Activated CD4-positive, alpha-beta memory T cell treated with anti-CD3 and anti-CD28 coated beads, Interleukin-2, amount 10 ng/mL, durations not matched to agents 7 days and 5 days (primary cell): ENCODE measurements at places on chromosomes 1 and 21.

DNA sequence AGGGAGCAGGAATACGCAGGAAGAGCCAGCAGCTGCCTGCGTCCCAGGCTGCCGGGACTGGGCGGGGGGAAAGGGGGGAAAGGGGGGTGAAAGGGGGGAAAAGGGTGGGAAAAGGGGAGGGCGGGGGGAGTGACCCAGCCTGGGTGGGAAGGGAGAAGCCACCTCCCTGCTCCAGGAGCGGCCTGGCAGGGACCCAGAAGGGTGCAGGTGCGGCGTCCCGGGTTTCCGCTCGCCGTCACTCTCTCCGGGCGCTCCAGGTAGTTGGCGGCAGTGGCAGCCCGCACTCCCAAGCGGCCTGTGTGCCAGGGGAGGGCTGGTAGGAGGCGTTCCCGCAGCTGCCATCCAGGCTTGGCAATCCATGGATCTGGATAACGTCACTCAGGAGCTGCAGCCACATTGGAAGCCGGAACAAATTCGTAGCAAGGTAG lies 141.0 kb upstream of the NGF start:
- no peak for DNase-seq

DNA sequence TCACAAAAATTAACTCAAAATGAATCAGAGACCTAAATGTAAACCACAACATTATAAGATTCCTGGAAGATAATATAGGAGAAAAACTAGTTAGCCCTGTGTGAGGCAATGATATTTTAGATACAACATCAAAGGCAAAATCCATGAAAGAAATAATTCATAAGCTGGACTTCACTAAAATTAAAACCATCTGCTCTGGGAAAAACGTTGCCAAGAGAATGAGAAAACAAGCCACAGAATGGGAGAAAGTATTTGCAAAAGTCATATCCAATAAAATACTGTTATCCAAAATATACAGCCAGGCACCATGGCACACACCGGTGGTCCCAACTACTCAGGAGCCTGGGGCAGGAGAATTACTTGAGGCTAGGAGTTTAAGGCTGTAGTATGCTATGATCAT lies 70.3 kb downstream of the SYF2 start:
- DNase-seq, result no peak

DNA sequence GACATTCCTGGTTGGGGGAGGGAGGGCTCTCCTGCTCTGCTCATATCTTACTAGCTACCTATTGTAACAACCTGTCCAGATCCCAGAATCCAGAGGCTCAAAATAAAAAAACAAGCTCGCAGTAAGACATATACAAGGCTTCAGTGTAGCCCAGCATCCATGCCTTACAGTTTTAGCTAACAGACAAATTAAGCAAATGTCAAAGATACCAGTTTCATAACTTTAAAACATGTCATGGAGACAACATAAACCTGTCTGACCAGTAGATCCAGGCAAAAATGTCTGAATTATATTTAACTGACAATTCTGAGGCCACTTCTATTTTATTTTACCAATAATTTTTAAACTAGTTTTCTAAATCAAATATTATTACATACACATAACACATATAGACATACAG lies 167.7 kb upstream of the TNR start:
- DNase-seq, result no peak

- no peak for DNase-seq
These were observed 136.3 kb downstream of the PEX14 start for GRCh38 chr1:10610901-10611600.

- DNase-seq, result no peak
These were observed 161.6 kb downstream of the CHRM3 start for GRCh38 chr1:239547987-239548386.

GRCh38 chr1:54615531-54616279 lies 7.6 kb downstream of the FAM151A start:
- DNase-seq, result no peak

GRCh38 chr1:97202481-97203380 lies 481.1 kb downstream of the PTBP2 start:
- DNase-seq, result no peak

DNA sequence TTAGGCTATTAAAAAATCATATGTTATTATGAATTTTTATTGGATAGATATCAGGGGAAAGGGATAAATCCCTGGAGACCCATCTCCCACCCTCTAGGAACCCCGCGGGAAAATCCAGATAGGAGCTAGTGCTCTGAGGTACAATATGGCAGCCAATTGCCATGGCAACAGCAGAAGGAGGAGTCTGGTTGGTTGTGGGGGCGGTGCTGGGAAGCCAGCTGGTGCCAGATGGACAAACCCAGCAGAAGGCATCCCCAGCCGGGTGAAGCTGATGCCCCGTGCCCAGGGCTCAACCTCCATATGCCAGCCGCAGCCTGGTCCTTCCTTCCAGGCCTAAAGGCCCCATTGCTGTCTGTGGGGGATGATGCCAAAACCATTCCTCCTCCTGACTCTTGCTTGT lies 38.3 kb downstream of the RHBG start:
- no peak for DNase-seq

DNA sequence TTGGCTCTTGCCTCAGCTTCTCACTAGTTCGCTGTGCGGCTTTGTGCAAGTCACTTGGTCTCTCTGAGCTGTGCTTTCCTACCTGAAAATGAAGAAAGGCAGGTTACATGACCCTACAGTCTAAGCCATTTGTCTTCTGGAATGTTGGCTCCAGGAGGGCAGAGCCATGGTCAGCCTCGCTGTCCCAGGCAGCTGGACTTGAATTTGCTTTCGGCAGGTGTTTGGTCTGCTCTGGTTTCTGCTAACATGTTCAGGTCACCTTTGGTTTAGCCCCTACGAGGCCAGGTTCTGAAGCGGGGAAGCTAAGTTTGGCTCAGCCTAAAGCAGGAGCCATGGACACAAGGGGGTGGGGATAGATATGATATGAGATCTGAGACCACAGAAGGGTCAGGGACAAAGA lies 19.1 kb downstream of the LRRC38 start:
- no peak for DNase-seq

DNA sequence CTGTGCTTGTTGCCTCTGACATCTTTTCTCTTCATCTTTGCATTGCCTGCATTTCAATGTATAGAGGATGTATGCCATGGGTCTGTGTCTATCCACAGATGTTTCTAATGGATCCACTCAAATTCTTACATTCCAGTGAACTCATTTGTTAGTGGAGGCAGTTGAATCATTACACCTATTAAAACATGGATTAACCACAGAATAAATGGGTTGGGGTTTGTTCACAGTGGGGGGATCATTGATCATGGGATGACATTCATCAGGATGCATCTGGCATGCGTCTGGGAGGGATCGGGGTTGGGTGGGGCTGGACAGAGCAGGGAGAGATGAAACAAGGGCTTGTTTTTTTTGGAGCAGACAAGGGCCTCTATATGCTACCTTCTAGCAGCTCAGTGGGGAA lies 182.5 kb downstream of the RHOU start:
- DNase-seq, result no peak

- no peak for DNase-seq
These were observed 3.9 kb upstream of the CACNA1S start for GRCh38 chr1:201116091-201116490.

- DNase-seq, result no peak
These were observed 49.2 kb downstream of the RALGPS2 start for GRCh38 chr1:178774263-178774662.

GRCh38 chr1:245434280-245434679 lies 279.5 kb downstream of the KIF26B start:
- DNase-seq, result no peak

- DNase-seq, result no peak
These were observed 70.9 kb upstream of the FAM78B start for GRCh38 chr1:166237675-166238074.
